ENCODE measurements at places on chromosomes 3 and 15.

DNA sequence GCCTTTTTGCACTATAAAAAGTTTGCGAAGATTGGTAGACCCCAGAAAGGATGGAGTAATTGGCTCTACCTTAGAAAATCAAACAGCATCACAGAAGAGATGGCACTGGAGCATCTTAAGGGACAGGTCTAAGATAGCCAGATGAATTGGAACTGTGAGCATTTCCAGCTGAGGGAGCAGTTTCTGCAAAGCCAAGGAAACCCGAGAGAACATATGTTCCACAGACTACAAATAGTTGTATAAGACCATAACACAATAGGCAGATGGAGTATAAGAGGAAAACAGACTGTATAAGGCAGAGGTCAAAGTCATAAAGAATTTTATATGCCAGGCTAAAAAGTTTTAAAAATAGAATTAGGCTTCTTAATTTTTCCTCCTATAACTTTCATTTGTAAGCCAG is 46.0 kb downstream of the TSC22D2 start:
- H3K36me3 ChIP-seq: peaks cover 12% of the 10 kb centered on the region
- peaks cover 11% of the 10 kb centered on the region for H3K4me1 ChIP-seq
- no peaks in the 10 kb centered on the region for H3K27me3 ChIP-seq
- no peak overlapping the region for H3K27ac ChIP-seq
- H3K4me3 ChIP-seq: no peak overlapping the region

- H3K4me1 ChIP-seq: peaks cover 2% of the 10 kb centered on the region
- H3K27me3 ChIP-seq: no peaks in the 10 kb centered on the region
- H3K4me3 ChIP-seq: no peak overlapping the region
- no peak overlapping the region for H3K27ac ChIP-seq
- no peak for DNase-seq
Measured at GRCh38 chr3:42228796-42229195, 37.2 kb downstream of the CCK start.

DNA sequence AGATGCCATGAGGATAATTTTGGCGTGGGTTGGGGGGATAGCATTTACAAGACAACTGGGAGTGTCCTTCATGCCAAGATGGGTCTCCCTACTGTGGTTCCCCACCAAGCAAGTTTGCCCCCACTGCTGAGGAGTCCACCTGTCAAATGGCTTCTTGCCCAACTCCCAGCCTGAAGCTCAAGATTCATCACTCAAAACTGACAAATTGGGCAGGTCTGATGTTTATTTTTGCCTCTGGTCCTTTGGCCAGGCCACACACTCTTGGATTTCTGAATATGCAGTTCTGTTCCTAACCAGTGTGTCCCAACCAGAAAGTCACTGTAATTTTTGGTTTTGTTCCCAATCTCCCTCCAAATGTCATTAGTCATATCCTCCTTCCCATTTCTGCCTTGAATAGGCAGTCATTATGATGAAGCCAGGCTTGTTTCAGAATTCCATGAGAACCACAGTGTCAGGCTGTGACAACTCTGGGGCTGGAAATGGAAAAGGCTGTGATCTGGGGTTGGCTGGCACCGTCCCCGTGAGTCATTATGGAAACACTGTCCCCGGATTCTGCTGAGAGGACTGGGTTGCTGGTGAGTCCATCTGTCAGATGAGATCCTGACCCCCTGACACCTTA is 29.3 kb upstream of the MEF2A start:
- no peak overlapping the region for H3K27ac ChIP-seq
- no peak overlapping the region for H3K4me3 ChIP-seq
- H3K36me3 ChIP-seq: no peaks in the 10 kb centered on the region
- H3K27me3 ChIP-seq: no peaks in the 10 kb centered on the region
- H3K4me1 ChIP-seq: no peaks in the 10 kb centered on the region

- H3K27me3 ChIP-seq: no peaks in the 10 kb centered on the region
- H3K36me3 ChIP-seq: no peaks in the 10 kb centered on the region
- no peak overlapping the region for H3K27ac ChIP-seq
- H3K4me3 ChIP-seq: no peak overlapping the region
- no peaks in the 10 kb centered on the region for H3K4me1 ChIP-seq
- no peak for DNase-seq
Measured at GRCh38 chr3:110352841-110353604, 718.6 kb upstream of the NECTIN3 start.

DNA sequence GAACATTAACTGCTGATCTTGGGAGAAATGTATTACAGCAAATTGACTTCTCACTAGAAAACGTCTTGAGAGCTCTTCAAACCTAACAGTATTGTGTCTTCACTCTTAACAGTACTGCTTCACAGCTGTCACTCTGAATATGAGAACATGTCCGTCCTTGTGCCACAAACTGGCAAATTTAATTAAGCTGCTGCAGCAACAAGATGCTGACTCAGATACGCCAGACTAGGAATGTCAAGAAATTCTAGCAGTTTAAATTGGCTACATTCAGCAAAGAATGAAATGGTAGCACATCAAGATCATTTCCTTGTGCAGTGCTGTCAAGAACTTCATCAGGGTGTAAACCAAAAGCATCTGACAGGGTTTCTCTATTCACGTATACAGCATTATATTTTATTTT is 7.6 kb downstream of the ICE2 start:
- H3K4me3 ChIP-seq: no peak overlapping the region
- H3K27me3 ChIP-seq: no peaks in the 10 kb centered on the region
- peaks cover 24% of the 10 kb centered on the region for H3K4me1 ChIP-seq

DNA sequence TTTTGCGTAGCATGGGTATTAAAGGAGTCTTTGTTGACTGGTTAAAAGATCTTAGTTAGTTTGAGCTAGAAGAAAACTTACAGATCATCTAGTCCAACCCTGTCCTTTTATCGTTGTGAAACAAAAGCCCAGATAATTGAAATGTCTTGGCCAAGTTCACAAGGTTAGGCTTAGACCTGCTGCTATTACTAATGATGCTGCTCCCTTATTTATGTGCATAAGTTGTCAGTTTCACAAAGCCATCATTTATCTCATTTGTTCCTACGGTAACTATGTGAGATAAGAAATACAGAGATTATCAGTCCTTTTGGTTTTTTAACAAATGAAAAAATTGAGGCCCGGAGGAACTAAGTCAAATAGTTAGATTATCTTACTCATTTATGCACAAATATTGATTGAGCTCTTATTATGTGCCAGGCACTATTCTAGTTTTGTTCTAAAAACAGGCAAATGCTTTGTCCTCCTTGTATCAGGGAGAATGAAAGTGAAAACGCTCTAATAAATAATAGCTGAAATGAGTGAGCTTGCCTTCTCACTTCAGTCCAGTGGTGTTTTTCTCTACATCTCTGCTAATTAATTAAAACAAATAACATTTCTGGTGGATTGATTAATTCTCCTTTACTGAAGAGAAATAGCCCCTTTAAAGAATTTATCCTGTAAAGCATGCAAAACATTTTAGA is 49.1 kb upstream of the TPRG1 start:
- H3K4me1 ChIP-seq: peaks cover 2% of the 10 kb centered on the region
- peaks cover 13% of the 10 kb centered on the region for H3K36me3 ChIP-seq
- H3K27ac ChIP-seq: no peak overlapping the region

GRCh38 chr3:71583566-71584393 is at the start of gene FOXP1:
Gene FOXP1 (minus strand): TSS chr3:71583728. CDS start chr3:71198381, 385,347 bp downstream.
- H3K4me3 ChIP-seq: peak within 1 kb of the TSS; percentile 96
- peak; percentile 79 for DNase-seq
- peaks cover 61% of the 10 kb centered on the region for H3K4me1 ChIP-seq
- peaks cover 4% of the 10 kb centered on the region for H3K27me3 ChIP-seq
- peaks cover 32% of the 10 kb centered on the region for H3K36me3 ChIP-seq
- peak within 1 kb of the TSS; percentile 98 for H3K27ac ChIP-seq

- no peak overlapping the region for H3K4me3 ChIP-seq
- H3K36me3 ChIP-seq: no peaks in the 10 kb centered on the region
- peaks cover 61% of the 10 kb centered on the region for H3K27me3 ChIP-seq
Measured at GRCh38 chr3:187315872-187316271, 24.3 kb upstream of the MASP1 start.

DNA sequence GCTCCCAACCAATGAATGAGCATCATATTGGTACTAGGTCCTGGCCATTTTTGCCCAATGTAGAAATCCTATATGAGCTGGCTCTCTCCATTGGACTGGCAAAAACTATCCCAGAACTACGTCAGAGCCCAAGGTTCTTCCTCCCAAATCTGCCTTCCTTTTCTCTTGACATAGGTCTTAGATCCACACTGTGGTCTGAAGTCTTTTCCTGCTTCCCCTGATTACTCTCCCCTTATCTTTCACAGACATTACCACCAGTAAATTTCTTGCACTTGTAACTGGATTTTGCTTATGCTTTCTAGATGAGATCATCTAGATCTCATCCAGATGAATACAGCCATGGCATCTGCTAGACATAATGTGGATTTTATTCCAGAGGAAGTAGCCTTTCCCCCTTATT is 141.2 kb upstream of the GADL1 start:
- no peak for DNase-seq
- H3K27me3 ChIP-seq: no peaks in the 10 kb centered on the region
- H3K4me1 ChIP-seq: no peaks in the 10 kb centered on the region

GRCh38 chr3:123292321-123293310 is 90.9 kb downstream of the SEC22A start:
- H3K27me3 ChIP-seq: no peaks in the 10 kb centered on the region
- H3K4me3 ChIP-seq: no peak overlapping the region
- no peaks in the 10 kb centered on the region for H3K36me3 ChIP-seq
- DNase-seq: no peak
- H3K4me1 ChIP-seq: no peaks in the 10 kb centered on the region

DNA sequence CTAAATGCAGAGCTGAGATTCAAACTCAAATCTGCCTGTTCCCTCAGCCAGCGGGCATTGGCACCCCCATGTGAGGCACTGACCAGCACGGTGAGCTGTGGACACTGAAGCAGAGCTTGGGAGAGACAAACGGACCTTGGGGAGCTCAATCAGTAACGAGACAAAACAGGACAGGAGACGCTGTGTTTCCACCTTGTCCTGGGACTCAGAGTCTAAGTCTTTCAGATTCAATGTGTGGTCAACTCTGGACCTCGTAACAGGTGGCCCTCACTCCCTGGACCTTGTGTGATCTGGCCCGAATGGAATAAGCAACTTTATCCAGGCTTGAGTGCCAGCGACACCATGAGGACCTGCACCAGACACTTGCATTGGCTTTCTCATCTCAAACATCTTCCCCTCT is 232.5 kb downstream of the UACA start:
- peaks cover 74% of the 10 kb centered on the region for H3K4me1 ChIP-seq
- no peak overlapping the region for H3K27ac ChIP-seq
- peaks cover 10% of the 10 kb centered on the region for H3K36me3 ChIP-seq
- H3K27me3 ChIP-seq: no peaks in the 10 kb centered on the region

DNA sequence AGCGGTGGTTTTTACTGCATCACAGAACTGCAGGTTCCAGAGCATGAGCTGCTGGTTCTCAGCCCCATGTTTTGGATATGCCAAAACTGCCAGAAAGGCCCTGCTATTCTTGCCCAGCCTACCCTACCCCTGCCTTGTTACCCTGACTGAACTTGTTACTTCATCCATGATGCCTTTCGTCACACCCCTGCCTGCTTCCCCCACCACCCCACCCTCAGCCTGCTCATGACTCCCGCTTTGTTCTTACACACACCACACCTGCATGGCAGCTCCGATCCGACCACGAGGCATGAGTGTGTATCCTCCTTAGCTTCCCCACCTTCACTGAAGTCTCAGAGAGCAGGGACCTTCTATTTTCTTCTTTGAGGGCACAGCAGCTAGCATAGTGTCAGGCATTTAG is 5.1 kb upstream of the TM4SF1 start:
- H3K4me3 ChIP-seq: no peak overlapping the region
- H3K27ac ChIP-seq: no peak overlapping the region
- no peaks in the 10 kb centered on the region for H3K36me3 ChIP-seq
- H3K4me1 ChIP-seq: no peaks in the 10 kb centered on the region
- H3K27me3 ChIP-seq: peaks cover 3% of the 10 kb centered on the region

- no peak overlapping the region for H3K4me3 ChIP-seq
- H3K36me3 ChIP-seq: peaks cover 69% of the 10 kb centered on the region
- H3K27me3 ChIP-seq: no peaks in the 10 kb centered on the region
- H3K27ac ChIP-seq: no peak overlapping the region
Measured at GRCh38 chr3:126737527-126737926, 33.5 kb downstream of the CHCHD6 start.

GRCh38 chr3:146161663-146162002 is 649 bp upstream of the PLOD2 start:
- H3K4me1 ChIP-seq: peaks cover 20% of the 10 kb centered on the region
- peak overlapping the region; percentile 52 for H3K4me3 ChIP-seq
- H3K36me3 ChIP-seq: no peaks in the 10 kb centered on the region
- no peak for DNase-seq

DNA sequence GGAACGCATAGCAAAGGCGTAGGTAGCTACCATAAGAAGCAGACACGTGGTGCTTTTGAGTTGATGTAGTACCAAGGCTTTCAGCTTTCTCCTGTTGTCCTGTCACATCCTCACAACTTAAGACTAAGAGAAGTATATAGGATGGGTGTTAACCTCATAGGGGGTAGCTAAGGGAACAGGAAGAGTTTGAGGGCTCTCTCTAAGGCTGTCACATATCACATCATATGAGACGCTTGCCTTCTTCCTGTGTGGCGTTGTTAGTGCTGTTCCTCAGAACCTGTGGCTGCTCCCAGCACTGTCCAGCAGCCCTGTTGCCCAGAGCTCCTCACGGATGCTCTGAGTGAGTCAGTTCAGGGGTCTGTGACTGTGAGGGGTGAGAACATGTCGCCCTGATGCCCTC is 14.7 kb downstream of the DHX30 start:
- H3K36me3 ChIP-seq: peaks cover 9% of the 10 kb centered on the region
- no peak overlapping the region for H3K4me3 ChIP-seq
- peaks cover 6% of the 10 kb centered on the region for H3K4me1 ChIP-seq
- H3K27ac ChIP-seq: no peak overlapping the region
- H3K27me3 ChIP-seq: no peaks in the 10 kb centered on the region

DNA sequence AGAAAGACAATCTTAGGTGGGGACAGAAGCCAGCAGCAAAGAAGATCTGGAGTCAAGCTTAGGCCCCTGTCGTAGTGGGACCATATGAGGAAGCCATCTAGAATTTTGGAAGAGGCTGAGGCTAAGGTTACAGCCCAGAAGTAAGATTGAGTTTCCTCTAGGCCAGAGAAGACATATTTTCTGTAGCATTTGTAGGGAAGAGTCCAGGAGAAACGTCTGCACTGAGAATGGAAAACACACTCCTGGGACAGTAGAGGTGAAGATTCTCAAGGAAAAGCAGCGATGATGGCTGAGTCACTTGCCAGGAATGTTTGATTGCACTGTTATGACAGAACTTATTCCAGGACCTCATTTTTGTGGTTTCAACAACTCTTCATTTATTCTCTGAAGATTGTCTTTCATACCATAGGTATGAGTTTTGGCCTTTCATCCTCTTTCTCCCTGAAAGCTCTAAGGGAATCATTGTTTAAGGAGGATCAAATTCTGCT is 107.2 kb downstream of the GTPBP8 start:
- no peak for DNase-seq
- H3K27ac ChIP-seq: no peak overlapping the region
- no peaks in the 10 kb centered on the region for H3K36me3 ChIP-seq
- H3K4me3 ChIP-seq: no peak overlapping the region
- H3K27me3 ChIP-seq: no peaks in the 10 kb centered on the region

- no peak overlapping the region for H3K4me3 ChIP-seq
- no peak for DNase-seq
- no peaks in the 10 kb centered on the region for H3K36me3 ChIP-seq
- H3K27ac ChIP-seq: no peak overlapping the region
- no peaks in the 10 kb centered on the region for H3K4me1 ChIP-seq
- H3K27me3 ChIP-seq: peaks cover 33% of the 10 kb centered on the region
Measured at GRCh38 chr15:100835636-100836035, 44.0 kb upstream of the ALDH1A3 start.
